Activated CD4-positive, alpha-beta T cell treated with anti-CD3 and anti-CD28 coated beads for 4 hours (primary cell): ENCODE measurements at places on chromosomes 5 and 9.

GRCh38 chr9:127912882-127913281 is 4.0 kb downstream of the ST6GALNAC4 start:
- DNase-seq = no peak

- no peak for DNase-seq
These were observed 12.4 kb downstream of the MAN1B1 start for GRCh38 chr9:137099231-137099630.

GRCh38 chr5:126619781-126620180 is 19.0 kb downstream of the PHAX start:
- DNase-seq = no peak

GRCh38 chr9:20408513-20408912 is 213.8 kb downstream of the MLLT3 start:
- DNase-seq = no peak

- DNase-seq = no peak
These were observed 2.3 kb downstream of the RXFP3 start for GRCh38 chr5:33938507-33938796.

DNA sequence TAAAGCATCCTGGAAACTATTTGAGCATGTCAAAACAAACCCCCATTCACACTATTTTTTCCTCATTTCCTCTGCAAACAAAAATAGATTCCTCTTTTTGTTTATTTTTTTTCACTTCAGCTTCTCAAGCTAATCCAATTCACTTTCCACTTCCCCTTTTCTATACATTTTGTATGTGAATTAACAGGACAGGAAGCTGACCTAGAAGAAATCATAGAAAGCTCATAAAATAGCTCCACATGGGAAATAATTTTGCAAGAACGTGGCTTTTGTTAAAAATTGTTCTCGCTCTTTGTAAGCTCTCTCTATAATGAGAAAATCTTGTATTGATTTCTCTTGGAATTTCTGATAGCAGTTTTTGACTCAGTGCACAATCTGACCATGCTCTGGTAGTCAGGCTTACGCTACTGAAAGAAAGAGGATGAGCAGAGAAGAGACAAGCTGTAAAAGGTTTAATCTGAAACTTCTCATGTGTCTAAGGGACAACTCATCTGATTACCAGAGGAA is 215.8 kb downstream of the ADAMTS12 start:
- no peak for DNase-seq
